ENCODE measurements at places on chromosomes 6 and 20. TPM values are rescaled to one million over a fixed set of nuclear protein-coding genes. Genes with fewer than 3 reads are reported as not detected.
A peak's percentile ranks its signal among the peaks of the same experiment; 100 is the strongest.

The MAPK13 gene
- 43.3 TPM for total RNA-seq

DNA sequence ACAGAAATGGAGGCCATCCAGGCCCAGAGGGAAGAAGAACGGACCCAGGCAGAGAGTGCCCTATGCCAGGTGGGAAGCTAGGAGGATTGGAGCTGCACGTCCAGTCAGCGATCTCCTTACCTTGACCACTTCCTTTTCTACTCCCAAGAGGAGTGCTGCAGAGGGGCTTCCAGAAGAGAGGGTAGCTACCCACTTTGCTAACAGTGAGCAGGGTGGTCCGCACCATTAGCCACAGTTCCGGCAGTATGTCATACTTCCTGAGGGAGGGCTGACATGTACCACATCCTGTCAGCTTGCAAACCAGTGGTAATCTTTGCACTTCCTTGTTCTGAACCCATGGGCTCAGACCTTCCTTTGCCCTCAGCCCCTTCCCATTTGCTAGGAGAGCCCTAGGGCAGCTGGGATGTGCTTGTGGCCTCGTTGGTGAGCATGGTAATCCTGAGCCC lies 35.4 kb downstream of the CEP250 start:
- H3K27me3 ChIP-seq: no peaks in the 10 kb centered on the region
- no peak overlapping the region for H3K4me3 ChIP-seq
- peaks cover 24% of the 10 kb centered on the region for H3K36me3 ChIP-seq
- no peaks in the 10 kb centered on the region for H3K4me1 ChIP-seq

DNA sequence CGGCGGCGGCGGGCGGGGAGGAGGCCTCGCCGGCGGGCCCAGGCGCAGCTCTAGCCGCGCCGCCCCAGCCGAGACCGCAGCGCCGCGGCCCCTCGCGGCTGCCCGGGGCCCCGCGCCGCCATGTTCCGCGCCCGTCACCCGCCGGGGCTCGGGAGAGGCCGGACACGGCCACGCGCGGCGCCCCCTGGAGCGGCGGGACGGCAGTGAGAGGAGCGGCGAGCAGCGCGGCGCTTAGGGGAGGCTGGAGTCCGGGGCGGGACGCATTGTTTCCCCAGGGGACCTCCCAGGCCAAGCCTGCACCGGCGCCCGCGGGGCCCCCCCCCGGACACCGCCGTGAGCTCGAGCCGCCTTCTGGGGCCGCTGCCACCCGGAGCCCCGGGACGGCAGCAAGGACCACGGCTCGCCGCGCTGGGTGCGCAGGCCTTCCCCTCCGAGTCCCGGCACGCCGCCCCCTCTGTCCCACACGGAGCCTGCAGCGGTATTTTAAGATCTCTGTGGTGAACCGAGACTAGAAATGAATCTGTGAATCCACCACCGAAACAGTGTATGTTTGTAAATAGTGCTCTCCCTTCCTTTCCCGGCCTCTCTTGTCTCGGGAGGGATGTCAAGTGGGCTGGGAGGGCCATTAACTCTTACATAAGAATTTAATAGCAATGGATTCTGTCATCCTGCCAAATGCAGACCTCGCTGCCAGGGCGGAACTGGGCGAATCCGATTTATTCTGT lies 424 bp upstream of the KIF13A start:
- H3K27ac ChIP-seq: peak overlapping the region; percentile 92
- H3K27me3 ChIP-seq: no peaks in the 10 kb centered on the region
- H3K4me3 ChIP-seq: peak overlapping the region; percentile 92
- peak; percentile 84 for DNase-seq
- H3K36me3 ChIP-seq: no peaks in the 10 kb centered on the region

The PDYN gene
- not detected for total RNA-seq

DNA sequence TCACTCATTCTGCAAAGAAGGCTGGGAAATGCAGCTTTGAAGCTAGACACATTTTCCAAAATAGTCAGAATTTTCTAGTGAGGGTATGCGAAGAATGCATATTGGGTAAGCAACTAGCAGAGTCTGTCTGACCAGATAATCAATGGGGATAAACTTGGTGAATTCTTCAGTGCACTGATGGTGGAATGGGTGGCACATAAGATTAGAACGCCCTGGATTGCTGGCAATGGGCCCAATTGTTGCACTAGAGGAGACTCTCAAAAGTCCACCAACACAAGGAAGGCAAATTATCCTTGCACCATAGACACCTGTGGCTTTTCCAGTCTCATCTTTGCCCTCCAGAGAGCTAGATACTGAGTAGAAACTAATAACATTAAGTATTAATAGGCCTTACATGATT lies 167.6 kb downstream of the PTPRT start:
- H3K4me1 ChIP-seq: no peaks in the 10 kb centered on the region
- no peaks in the 10 kb centered on the region for H3K27me3 ChIP-seq
- no peak overlapping the region for H3K4me3 ChIP-seq
- no peaks in the 10 kb centered on the region for H3K36me3 ChIP-seq

The PLN gene
- total RNA-seq: 47.2 TPM

GRCh38 chr20:757506-757905 lies 10.8 kb downstream of the SLC52A3 start:
- H3K4me1 ChIP-seq: no peaks in the 10 kb centered on the region
- no peaks in the 10 kb centered on the region for H3K36me3 ChIP-seq
- no peaks in the 10 kb centered on the region for H3K27me3 ChIP-seq
- H3K27ac ChIP-seq: no peak overlapping the region

The TTLL9 gene
- 1.9 TPM for total RNA-seq

- no peak for DNase-seq
- H3K36me3 ChIP-seq: no peaks in the 10 kb centered on the region
- no peaks in the 10 kb centered on the region for H3K27me3 ChIP-seq
- H3K4me3 ChIP-seq: no peak overlapping the region
Observed at GRCh38 chr6:44572346-44572745, 184.8 kb downstream of the CDC5L start.

DNA sequence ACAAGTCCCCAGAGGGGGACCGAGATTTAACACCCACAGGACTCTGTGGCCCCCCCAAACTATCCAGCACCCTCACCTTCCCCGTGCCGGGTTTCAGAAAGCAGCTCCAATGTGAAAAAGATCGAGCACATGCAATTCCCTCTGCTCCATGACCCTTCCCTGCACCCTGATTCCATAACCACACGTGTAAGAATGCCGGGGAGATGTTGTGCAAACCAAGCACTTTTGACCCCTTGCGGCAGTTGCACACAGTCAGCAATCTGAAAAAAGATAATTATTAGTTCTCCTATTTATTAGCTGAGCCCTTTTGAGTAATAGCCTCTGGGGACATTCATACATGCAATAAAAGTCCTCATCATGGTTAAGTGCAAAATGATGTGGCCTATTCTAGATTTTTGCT lies 13.0 kb downstream of the FOXQ1 start:
- H3K36me3 ChIP-seq: no peaks in the 10 kb centered on the region
- H3K27me3 ChIP-seq: no peaks in the 10 kb centered on the region
- H3K4me3 ChIP-seq: no peak overlapping the region
- no peak overlapping the region for H3K27ac ChIP-seq

The POPDC3 gene
- total RNA-seq: not detected

DNA sequence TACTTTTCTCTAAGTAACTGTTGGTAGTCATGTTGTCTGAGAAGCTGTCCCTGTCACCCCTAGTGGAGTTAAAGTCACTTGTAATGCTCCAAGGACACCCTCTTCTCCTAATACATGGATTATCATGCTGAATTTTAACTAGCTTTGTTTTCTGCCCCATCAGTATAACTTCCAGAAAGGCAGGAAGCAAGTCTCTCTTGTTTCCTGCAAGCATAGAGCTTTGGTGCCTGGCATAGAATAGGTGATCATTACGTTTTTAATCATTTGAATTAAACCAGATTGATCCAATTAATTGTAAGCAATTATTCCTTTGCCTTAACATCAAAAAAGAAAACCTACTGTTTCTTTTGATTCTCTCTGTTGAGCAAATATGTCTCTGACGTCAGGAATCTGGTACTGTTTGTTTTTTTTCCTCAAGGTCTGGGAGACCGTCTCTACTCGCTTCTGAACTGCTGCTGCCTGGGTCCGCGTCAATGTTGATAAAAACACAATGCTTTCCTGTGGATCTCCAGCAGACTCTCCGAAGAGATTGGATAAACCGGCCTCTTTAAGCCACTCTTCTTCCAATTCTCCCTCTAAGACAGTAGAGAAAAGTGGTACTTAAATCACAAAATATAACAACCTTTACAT lies 71.8 kb downstream of the ARHGAP18 start:
- no peak for DNase-seq
- no peaks in the 10 kb centered on the region for H3K27me3 ChIP-seq
- H3K4me1 ChIP-seq: peaks cover 5% of the 10 kb centered on the region
- peaks cover 12% of the 10 kb centered on the region for H3K36me3 ChIP-seq
- H3K4me3 ChIP-seq: no peak overlapping the region
- H3K27ac ChIP-seq: peak overlapping the region; percentile 54

The LAMA4 gene
- 20.7 TPM for total RNA-seq

- H3K36me3 ChIP-seq: no peaks in the 10 kb centered on the region
- no peaks in the 10 kb centered on the region for H3K4me1 ChIP-seq
Observed at GRCh38 chr6:3484192-3484591, 27.3 kb upstream of the SLC22A23 start.

The IP6K3 gene
- total RNA-seq: 0.47 TPM

- DNase-seq: no peak
- H3K27me3 ChIP-seq: no peaks in the 10 kb centered on the region
- no peaks in the 10 kb centered on the region for H3K36me3 ChIP-seq
- no peak overlapping the region for H3K27ac ChIP-seq
- H3K4me3 ChIP-seq: no peak overlapping the region
- no peaks in the 10 kb centered on the region for H3K4me1 ChIP-seq
Observed at GRCh38 chr20:57342829-57343228, 8.2 kb upstream of the RAE1 start.

The KCNK16 gene
- total RNA-seq: not detected

GRCh38 chr6:158697811-158698210 lies 48.0 kb downstream of the SYTL3 start:
- no peaks in the 10 kb centered on the region for H3K4me1 ChIP-seq
- no peak overlapping the region for H3K27ac ChIP-seq
- no peak overlapping the region for H3K4me3 ChIP-seq

- no peak overlapping the region for H3K4me3 ChIP-seq
- peaks cover 27% of the 10 kb centered on the region for H3K4me1 ChIP-seq
- H3K36me3 ChIP-seq: no peaks in the 10 kb centered on the region
- H3K27ac ChIP-seq: no peak overlapping the region
Observed at GRCh38 chr20:3783068-3783489, 1.8 kb upstream of the SPEF1 start.

The TINAG gene
- 22.1 TPM for total RNA-seq

- DNase-seq: no peak
- no peaks in the 10 kb centered on the region for H3K4me1 ChIP-seq
- no peak overlapping the region for H3K27ac ChIP-seq
- H3K4me3 ChIP-seq: no peak overlapping the region
- H3K36me3 ChIP-seq: no peaks in the 10 kb centered on the region
Observed at GRCh38 chr20:24194143-24194542, 205.6 kb upstream of the GGTLC1 start.

DNA sequence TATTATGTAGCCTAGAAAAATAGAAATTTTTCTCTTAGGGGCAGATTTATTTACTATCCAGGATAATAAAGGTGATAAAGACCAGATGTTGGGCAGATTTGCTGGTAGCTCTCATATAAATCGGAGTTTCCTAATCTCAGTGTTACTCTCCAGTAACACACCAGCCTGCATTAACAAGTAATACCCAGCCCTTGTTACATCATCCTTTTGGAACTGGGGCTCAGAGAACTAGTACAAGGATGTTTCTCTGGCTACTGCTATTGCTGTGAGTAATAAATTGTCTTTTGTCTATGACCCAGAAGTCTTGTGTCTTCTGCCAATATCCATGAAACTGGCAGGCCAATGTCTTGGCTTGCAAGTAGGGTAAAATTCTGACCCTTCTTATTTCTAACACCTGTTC lies 16.8 kb downstream of the TPD52L1 start:
- no peaks in the 10 kb centered on the region for H3K36me3 ChIP-seq
- H3K27me3 ChIP-seq: no peaks in the 10 kb centered on the region
- no peak overlapping the region for H3K4me3 ChIP-seq

The AIF1 gene
- 44.1 TPM for total RNA-seq

The TGM3 gene
- total RNA-seq: 0.13 TPM

The HLA-DQB1 gene
- total RNA-seq: 13.8 TPM

- H3K36me3 ChIP-seq: no peaks in the 10 kb centered on the region
- DNase-seq: peak; percentile 21
- H3K4me1 ChIP-seq: no peaks in the 10 kb centered on the region
- no peak overlapping the region for H3K27ac ChIP-seq
Observed at GRCh38 chr6:10014557-10014956, 400.3 kb downstream of the TFAP2A start.

The UBR2 gene
- 35.2 TPM for total RNA-seq

The TOX2 gene
- total RNA-seq: 5.9 TPM

- no peak overlapping the region for H3K4me3 ChIP-seq
- H3K36me3 ChIP-seq: no peaks in the 10 kb centered on the region
- H3K4me1 ChIP-seq: peaks cover 14% of the 10 kb centered on the region
- no peak for DNase-seq
Observed at GRCh38 chr6:26029857-26030653, 57.2 kb upstream of the HFE start.

The EGFL8 gene
- 18.3 TPM for total RNA-seq

DNA sequence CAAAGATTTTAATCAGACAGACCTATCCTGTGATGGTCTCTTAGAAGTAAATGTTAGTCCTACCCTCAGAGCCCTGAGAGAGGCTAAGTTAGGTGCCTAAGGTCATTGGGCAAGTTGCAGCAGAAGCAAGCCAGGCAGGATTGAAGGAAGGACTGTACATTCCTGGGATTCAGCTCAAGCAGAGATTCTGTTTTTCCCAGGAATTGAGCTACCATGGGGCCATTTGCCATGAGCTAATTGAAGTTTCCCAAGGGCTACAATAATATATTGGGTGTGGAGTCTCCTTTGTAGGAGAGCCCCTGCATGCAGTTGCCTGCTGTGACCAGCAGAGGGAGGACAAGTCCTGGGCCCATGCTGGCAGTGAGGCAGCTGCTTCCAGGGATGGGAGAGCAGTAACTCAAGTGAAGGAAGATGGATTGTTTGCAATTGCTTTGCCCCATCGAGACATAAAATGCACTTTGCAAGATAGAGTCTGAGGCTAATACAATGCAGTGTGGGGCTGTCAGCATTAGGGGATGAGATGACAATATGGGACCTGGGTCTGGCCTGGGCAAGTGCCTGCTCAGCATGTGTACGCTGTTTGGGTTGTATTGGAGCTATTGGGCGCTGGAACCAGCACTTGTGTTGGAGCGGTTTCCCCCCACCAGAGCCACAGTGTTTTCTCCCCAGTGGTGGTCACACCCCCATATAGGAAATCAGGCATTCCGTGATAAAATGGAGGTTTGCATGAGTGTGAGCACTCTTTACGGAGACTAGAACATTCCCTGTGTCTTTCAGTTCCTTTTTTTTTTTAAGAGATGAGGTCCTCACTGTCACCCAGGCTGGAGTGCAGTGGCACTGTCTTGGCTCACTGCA lies 27.9 kb downstream of the DNMT3B start:
- no peaks in the 10 kb centered on the region for H3K4me1 ChIP-seq
- H3K4me3 ChIP-seq: no peak overlapping the region
- DNase-seq: peak; percentile 77
- peaks cover 6% of the 10 kb centered on the region for H3K36me3 ChIP-seq

Measured in kidney (tissue), 22 donors.